ENCODE measurements at places on chromosomes 5 and 9. TPM values are rescaled to one million over a fixed set of nuclear protein-coding genes. Genes with fewer than 3 reads are reported as not detected.
A peak's percentile ranks its signal among the peaks of the same experiment; 100 is the strongest.

DNA sequence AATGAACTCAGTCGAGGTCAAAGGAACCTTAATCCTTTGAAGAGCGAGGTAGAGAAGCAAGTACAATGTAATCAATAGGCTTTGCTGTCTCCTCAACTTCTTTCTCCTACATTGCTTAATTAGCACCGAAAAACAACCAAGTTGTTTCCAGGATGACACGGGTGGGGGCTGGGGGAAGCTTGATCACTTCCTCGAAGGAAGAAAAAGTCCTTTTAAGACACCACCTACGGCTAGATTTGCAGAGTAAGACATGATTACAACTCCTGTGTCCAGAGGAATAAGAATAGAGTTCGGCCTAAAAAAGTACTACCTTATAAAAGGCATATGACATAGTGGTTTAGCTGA, 811 bp upstream of the ARRDC3 start:
- DNase-seq = no peak

DNA sequence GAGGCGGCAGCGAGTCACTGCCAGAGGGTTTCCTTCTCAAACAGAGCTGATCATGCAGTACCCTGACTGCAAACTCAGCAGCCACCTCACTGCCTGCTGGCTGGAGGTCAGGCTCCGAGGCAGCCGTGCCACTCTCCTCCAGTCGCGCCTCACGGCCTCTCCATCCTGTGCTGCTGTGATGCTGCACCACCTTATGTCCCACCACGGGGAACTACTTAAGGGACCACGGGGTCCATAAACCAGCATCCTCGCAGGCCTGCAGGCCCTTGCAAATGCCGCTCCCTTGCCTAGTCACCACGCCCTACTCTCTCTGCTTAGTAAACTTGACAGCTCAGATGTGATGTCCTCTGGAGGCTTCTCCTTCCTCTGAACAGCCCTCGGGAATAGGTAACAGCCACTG, 99.2 kb downstream of the CRB2 start:
- peak; percentile 83 for DNase-seq

The CDX1 gene
- total RNA-seq = 0.35 TPM

The ZNF658 gene
- 3.1 TPM for total RNA-seq

The PCDHA8 gene
- total RNA-seq = 0.19 TPM

The TAF11L10 gene
- total RNA-seq = not detected

The MAML1 gene
- total RNA-seq = 20.4 TPM
